ENCODE measurements at places on chromosomes 11 and 22.
A peak's percentile ranks its signal among the peaks of the same experiment; 100 is the strongest.

- DNase-seq: peak; percentile 47
Measured at GRCh38 chr11:94741022-94741679, 27.0 kb upstream of the AMOTL1 start.

DNA sequence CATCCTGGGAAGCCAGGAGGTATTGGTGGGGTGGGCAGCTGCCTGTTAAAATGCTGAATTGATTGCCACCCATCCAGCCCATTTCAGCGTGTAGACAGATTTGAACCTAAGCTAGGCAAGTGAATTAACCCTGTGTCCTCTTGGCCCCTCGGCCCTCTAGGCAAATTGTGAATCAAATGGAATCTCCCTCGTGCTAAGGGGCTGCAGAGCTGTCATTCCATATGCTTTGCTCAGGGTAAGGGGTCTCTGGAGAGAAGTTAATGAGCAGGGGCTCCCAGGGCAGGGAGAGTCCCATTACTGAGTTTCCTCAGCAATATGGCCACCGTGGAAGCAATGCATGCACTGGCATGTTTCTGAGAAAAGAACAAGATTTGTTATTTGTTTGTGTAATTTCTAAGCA, 117.7 kb upstream of the RCN1 start:
- DNase-seq: no peak

GRCh38 chr22:28658448-28658847, 21.2 kb downstream of the TTC28 start:
- DNase-seq: no peak

DNA sequence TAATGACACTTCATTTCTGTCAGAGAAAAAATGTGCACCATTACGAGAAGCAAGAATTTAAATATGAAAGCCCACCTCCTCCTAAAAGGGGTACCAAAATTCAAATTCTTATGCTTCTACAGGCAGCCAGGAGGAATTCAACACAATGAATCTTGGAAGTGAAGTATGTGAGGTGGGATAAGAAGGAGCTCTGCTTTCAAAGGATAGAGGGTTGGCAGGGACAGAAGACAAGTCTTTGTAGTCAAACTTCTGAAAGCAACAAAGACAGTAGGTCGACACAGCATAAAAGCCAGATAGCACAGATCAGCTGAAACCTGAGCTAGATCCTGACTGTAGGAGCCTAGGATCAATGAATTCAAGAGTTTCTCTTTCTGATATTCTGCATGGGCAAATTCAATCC, 17.4 kb downstream of the NARS2 start:
- DNase-seq: no peak

DNA sequence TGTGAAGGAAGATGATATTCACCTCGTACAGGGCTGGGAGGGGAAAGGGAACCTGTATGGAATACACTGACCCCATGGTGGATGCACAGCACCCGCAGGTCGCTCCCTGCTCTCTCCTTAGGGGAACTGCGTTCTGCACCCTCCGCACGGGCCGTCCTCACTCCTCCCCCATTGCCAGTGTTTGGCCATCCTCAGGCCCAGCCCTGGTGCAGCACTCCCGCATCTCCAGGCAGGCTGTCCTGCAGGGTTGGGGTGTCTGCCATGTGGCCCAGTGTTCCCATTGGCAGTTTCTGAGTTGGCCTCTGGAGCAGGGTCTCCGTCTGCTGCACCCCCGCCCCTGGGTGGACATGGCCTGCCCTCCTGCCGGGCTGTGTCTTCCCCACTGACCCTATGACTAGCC, 19.1 kb upstream of the PARVG start:
- no peak for DNase-seq

GRCh38 chr11:113365895-113366294, 21.7 kb upstream of the ANKK1 start:
- no peak for DNase-seq

GRCh38 chr11:64789331-64790204, 11.2 kb upstream of the SF1 start:
- DNase-seq: no peak

- DNase-seq: no peak
Measured at GRCh38 chr22:30212363-30212995, 34.1 kb downstream of the LIF start.

DNA sequence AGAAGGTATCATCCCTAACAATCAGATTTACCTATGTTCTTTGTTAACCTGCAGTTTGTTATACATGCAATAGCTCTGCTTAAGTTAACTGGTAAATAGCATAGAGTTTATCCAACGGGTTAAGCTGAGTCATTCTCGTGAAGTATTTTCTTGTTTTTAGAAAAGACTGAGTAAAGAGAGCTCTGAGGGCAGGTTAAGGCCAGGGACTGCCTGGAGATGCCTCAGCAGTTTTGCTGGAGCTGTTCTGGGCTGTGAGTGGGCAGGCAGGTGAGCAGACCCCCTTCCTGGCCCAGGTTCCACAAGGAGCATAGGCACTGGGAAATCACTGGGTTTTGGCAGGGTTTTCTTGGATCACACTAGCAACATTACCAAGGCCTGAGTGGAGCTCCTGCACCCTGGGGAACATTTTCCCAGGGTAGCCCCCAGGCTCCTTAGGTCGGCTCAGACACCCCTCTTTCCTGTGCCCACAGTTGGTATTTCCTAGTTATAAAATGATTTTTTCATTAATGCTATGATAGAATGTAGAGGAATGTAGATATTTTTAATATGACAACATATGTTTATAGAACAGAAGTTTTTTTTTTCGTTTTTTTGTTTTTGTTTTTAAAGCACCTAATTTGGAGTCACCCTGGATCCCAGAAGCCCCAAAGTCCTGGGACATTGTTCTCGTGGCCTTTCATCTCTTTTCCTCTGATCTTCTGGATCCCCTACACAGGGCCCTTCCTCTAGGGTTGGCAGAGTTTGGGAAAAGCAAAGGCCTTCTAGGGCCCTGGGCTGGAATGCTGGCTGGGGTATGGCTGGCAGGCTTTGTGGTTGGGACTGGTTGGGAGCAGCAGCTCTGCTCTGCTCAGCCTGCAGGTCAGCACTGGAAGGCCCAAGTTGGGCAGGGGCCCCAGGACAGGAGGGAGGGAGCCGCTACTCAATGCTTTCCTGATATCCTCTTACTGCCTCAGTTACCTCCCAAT, 26.7 kb downstream of the IRAG1 start:
- no peak for DNase-seq

DNA sequence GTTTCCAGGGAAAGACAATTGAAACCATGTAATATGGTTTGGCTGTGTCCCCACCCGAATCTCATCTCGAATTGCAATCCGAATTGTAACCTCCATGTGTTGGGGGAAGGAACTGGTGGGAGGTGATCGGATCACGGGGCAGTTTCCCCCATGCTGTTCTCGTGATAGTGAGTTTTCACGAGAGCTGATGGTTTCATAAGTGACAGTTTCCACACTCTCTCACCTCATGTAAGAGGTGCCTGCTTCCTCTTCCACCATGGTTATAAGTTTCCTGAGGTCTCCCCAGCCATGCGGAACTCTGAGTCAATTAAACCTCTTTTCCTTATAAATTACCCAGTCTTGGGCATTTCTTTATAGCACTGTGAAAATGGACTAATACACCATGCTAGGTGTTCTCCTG, 148.3 kb upstream of the CADM1 start:
- DNase-seq: no peak

GRCh38 chr11:12541583-12542151, 132.6 kb upstream of the TEAD1 start:
- no peak for DNase-seq

GRCh38 chr22:45885171-45885840, 91.7 kb downstream of the WNT7B start:
- no peak for DNase-seq

DNA sequence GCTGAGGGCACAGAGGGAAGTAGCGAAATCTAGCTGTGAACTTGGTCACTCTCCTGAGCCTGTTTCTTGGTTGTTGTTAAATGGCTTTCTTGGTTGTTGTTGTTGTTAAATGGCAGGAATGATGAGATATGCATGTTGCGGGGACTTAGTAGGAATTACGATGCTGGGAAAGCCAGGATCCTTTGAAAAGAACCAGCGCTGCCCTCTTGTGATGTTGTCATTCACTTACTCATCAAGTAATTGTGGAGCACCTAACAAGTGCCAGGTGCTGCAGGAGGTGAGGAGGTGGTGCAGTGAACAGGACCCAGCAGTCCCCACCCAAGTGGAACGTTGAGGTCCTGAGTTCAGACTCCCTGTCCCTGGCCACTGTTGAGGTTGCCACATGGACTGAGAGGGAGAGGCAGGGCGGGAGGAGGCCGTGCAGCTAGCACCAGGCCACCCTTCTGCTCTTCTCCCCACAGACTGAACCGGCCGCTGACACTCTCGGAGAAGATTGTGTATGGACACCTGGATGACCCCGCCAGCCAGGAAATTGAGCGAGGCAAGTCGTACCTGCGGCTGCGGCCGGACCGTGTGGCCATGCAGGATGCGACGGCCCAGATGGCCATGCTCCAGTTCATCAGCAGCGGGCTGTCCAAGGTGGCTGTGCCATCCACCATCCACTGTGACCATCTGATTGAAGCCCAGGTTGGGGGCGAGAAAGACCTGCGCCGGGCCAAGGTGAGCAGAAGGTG, 36.8 kb downstream of the POLR3H start:
- DNase-seq: no peak

DNA sequence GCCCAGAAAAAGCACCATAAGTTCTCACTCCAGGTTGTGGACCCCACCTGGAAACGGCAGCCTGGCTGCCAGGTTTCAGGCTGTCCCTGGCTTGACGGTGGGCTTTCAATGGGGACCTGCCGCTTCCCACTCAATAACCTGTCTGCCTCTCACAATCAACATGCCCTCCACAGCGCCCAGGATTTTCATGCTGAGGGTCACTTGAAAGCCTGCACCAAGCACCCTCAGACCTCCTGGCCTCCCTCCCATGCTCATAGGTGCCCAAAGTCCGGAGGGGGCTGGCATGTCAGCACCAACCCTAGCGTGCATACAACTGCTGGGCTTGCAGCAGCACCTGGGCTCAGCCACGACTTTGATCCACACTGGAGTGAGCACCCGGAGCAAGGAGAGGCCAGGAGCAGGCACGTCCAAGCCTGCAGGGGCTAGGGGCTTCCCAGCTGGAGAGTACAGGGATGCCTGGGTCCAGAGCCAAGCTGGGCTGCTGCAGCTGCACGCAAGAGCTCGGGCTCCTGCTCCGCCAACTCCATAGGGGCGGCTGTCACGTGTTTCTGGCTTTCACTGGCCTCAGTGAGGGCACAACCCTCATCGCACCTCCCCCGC, 1214.3 kb upstream of the RAG2 start:
- no peak for DNase-seq

DNA sequence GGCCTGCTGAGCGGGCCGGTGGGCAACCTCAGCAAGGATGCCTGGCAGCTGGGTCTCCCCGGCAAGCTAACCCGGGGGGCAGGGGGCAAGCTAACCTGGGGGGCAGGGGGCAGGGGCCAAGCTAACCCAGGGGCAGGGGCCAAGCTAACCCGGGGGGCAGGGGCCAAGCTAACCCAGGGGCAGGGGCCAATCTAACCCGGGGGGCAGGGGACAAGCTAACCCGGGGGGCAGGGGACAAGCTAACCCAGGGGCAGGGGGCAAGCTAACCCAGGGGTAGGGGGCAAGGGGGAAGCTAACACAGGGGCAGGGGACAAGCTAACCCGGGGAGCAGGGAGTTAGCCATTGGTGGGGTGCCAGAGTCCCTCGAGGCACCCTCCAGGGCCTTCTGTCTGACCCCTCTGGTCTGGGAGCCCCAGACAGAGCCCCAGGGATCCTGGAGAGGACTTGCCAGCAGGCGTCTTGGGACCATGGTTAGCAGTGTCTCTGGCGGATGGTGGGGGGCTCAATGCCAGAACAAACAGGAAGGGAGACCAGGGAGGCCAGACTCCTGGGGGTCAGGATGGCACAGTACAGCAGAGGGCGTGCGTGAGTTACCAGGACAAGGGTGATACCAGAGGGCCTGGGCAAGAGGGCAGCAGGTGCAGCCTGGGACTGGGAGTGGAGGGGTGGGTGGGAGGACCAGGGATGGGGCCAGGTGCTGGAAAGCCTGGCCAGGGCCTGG, 16.1 kb downstream of the IGF2 start:
- DNase-seq: no peak

DNA sequence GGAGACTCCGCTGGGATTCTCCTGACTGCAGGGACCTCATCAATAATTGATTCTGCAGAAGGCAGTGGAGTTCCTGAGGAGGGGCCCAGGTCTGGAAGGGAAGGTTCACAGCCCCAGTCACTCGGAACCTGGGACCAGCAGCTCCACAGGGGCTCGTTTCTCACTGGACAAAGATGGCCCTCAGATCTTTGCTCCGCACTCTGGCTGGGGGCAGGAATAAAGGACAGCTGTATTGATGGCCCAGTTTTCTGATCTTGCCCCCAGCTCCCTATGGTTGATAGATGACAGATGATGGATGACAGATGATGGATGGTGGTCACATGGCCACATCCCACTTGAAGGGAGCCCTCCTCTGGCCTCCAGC, 11.3 kb upstream of the BCR start:
- DNase-seq: no peak

- no peak for DNase-seq
Measured at GRCh38 chr22:44986926-44987325, 22.9 kb downstream of the PHF21B start.

DNA sequence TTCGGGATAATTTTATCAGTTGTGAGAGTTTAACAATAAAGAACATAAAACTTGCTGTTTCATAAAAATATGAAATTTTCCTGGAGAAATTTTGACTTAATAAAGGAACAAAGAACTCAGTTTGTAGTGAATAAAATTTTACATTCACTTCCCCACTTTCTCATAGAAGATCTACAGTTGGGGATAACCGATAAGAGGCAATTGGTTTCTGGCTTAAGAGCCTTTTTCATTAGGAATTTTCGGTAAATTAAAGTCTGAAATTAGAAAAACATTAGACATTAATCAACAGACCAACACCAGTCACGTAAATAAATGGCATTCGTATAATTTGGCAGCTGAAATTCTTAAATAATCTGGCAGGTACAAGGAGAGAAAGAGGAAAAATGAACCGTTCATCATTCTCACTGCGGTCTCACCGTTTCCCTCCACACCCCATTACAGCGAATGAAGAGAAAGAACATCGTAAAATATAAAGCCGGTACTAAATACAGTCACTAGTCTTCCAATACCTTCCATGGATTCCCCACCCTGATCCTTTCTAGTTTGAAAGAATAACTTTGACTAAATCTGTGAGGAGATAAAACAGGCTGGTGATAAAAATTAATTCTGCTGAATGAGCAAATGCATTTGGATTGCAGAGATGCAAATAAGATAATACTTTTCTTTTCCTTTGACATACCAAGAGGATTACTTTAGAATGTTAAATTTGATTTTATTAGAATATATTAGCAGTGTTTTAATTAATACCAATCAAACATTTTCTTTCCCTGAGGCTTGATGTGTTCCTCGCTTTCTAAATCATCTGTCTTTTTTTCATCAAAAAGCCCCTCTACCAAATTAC, 19.5 kb downstream of the BLID start:
- DNase-seq: no peak

Data from fibroblast of the conjunctiva (primary cell).